ENCODE measurements at places on chromosomes 3 and 15.
A peak's percentile ranks its signal among the peaks of the same experiment; 100 is the strongest.

- DNase-seq, result no peak
These were observed 2.0 kb downstream of the PDIA5 start for GRCh38 chr3:123068601-123069381.

DNA sequence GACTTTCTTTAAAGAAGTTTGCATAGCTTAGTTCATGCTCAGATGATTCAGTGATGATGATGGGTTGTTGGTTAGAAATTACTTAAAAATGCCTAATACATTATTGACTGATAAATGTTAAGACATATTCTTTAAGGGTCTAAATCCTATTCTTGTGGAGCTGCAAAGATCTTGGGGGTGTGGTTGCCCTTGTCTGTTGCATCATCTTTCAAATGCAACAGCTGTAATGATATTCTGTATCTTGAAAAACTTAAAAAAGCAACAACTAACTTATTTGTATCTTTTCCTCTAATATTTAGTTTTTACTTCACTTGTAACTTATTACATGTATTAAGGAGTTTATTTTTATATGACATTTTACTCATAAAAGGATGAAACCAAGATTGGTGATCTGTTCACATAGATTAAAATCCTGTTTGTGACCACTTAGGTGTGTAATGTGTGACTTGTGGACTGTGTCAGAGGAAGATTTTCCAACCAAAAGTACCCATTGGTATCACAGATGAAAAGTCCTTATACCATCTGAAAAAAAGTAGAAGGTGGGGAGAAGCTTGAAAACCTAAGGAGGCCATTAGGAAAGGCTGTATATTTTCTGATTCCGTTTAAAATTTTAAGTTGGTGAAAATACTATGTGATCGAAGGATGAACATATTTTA, 142.8 kb downstream of the IGF1R start:
- no peak for DNase-seq

DNA sequence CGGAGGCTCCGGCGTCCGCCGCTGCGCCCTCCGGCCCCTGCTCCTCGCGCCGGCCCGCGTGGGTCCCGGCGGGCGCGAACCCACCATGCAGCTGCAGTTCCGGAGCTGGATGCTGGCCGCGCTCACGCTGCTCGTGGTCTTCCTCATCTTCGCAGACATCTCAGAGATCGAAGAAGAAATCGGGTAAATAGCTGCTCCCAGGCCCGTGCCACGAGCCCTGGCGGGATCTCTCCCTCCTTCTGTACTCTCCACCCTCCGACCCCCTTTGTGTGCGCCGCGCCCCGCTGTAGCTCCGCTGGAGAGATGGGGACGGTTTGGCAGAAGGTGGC, 263 bp downstream of the ST8SIA2 start:
- DNase-seq, result peak; percentile 49

- no peak for DNase-seq
These were observed 52.1 kb downstream of the EDEM1 start for GRCh38 chr3:5239602-5240001.

DNA sequence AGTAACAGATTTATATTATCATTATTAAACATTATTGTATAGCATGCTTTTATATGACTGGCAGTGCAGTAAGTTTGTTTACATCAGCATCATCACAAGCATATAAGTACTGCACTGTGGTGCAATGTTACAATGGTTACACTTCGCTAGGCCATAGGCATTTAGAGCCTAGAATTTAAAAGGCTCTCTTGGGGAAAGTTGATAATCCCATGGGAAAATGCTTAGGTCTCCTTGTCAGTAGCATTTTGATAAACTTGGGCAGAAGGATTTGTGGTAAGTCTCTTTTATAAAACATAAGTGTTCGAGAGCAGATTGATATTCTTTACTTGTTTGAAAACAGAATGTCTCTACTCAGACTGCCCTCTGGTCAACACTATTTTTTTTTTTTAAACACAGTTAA, 7.5 kb downstream of the DTWD1 start:
- DNase-seq, result no peak

DNA sequence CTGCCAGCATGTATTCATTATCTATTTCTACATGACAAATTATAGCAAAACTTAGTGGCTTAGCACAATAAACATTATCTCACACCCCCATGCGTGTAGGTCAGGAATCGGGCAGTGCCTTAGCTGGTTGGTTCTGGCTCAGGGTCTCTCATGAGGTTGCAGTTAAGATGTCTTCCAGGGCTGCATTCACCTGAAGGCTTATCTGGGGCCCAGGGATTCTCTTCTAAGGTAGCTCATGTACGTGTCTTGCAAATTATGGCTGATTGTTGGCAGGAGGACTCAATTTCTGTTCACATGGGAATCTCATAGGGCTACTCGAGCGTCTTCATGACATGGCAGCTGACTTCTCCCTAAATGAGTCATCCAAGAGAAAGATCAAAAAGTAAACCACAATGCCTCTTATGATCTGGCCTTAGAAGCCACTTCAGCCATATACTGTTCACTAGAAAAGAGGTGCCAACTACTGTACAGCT, 42.9 kb upstream of the TSC22D2 start:
- no peak for DNase-seq

DNA sequence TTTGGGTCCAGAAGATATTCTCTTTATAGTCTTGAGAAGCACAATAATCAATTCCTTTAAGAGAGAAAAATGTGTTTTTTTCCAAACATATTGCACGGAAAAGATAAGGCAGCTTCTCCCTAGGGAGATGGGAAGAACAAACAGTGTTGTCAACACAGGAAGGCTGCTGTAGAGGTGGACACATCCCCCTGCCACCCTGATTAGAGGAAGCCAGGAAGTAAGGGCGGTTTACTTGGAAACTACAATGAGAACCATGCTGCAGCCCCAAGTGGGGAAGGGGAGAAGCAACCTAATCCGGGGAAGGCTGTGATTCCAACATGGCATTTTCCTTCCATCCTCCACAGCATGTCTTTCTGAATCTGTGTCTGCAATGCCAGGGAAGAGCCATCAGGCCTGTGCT, 256.9 kb upstream of the TGFBR2 start:
- no peak for DNase-seq

All from neuronal stem cell (in vitro differentiated cells).